ENCODE measurements at places on chromosomes 2 and 18.

DNA sequence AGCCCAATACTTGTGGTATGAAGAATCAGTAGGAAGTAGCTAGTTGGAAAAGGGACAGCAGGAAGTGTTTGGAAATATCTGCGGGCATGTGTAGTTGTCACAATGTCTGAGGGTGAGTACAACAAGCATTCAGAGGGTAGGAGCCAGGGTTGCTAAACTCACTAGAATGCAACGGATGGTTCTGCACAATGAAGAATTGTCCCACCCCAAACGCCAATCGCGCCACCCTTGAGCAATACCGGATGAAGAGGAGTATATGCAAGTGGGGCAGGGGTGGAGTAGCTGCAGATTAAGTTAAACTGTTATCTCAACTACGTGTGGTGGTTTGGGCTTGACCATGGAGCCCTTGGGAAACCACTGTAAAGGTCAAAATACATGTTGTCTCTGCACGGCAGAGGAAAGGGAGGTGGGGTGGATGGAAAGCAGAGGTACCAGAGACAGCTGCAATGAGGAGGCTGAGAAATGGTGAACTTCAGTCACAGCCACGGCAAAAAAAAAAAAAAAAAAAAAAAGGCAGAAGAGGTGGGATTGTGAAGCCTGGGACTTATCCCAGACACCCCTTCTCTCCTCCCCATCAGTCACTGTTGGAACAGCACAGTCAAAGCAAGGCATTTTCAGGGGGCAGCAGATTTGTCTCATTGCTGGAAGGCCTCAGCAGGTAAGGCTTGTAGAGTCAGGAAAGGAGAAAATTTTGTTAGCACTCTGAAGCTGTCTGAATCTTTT is 5.2 kb downstream of the CCL20 start:
- DNase-seq = no peak

GRCh38 chr2:11807156-11808015 is 61.0 kb downstream of the LPIN1 start:
- no peak for DNase-seq

- no peak for DNase-seq
Measured at GRCh38 chr2:239597216-239597615, 196.4 kb upstream of the HDAC4 start.

- DNase-seq = no peak
Measured at GRCh38 chr2:7018282-7018701, 101.1 kb downstream of the RNF144A start.

- no peak for DNase-seq
Measured at GRCh38 chr2:201984800-201985525, 48.7 kb upstream of the FZD7 start.

GRCh38 chr18:41938445-41938844 is 16.6 kb upstream of the PIK3C3 start:
- DNase-seq = peak; percentile 48

DNA sequence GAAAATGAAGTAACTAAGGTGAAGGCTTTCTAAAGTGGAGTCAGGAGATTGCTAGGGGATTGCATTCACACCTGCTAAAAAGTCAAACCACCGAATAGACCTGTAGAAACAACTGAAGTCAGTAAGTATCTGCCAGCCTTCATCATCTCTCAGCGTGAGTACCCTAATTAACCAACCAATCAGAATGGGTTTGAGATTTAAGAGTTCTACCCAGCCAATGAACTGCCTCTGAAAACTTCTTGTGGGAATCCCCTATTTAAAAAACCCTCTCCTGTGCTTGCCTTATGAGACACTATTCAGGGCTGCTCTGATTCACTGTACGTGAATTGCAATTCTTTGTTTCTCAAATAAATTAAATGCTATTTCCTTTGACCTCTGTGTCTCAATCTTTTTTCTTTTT is 3.4 kb upstream of the FAM161A start:
- DNase-seq = no peak

DNA sequence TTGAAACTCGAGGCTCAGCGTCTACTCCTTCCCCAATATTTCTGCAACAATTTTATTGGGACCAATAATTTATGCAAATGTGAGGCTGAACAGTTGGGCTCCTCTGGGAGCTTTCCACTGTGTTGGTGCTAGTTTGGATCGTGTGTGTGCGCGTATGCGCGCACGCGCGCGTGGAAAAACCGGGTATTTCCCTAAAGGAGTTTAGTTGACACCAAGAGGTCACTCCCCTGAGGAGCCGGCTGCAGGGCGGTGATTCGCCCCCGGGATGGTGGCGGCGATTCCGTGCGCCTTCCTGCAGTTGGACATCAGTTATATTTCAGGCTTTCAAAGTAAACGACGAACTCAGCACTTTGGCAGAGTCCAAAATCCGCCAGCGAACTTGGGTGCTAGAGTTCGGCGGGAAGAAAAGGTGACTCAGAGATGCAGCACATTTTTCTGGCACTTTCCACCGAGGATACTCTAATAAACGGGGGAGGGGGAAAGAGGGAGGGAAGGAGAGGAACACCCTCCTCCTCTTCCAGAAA is 186.5 kb upstream of the FANCL start:
- DNase-seq = peak; percentile 20

- no peak for DNase-seq
Measured at GRCh38 chr18:37368110-37368954, 197.3 kb downstream of the CELF4 start.

- no peak for DNase-seq
Measured at GRCh38 chr2:147679955-147680531, 164.8 kb upstream of the ACVR2A start.

DNA sequence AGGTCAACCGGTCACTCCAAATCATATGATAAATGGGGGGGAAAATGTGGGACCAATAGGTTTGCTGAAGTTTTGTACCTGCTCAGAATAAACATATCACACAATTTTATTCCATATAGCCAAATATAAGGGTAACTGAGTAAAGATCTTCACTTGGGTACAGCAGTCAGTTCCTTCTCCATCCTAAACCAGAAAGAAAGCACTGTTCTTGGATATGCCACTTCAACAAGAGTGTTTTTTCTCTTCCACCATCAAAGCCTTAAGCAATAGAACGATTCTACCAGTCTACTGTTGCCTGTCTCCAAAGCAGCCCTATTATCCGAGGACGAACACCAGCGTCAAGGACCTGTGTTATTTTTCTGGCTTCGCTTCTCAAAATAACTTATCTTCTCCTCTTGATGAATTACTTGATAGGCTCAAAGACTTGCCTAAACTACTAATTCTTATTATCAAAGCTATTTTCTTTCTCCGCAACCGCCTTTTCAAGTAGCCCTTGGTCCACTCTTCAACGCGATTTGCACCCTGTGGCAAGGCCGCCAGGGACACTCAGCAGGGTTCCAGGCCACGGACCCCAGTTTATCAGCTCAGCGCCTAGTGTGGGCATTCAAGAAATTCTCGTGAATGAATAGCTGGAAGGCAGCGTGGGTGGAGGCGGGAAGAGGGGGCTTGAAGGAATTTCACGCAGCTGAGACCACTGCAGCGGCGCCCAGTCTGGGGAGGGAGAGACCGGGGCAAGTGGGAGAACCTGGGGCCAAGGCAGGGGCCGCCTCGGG is 646 bp downstream of the ALS2 start:
- no peak for DNase-seq

GRCh38 chr2:160061944-160062291 is 497 bp downstream of the PLA2R1 start:
- no peak for DNase-seq

- no peak for DNase-seq
Measured at GRCh38 chr18:57431002-57431382, 4.2 kb upstream of the ONECUT2 start.

DNA sequence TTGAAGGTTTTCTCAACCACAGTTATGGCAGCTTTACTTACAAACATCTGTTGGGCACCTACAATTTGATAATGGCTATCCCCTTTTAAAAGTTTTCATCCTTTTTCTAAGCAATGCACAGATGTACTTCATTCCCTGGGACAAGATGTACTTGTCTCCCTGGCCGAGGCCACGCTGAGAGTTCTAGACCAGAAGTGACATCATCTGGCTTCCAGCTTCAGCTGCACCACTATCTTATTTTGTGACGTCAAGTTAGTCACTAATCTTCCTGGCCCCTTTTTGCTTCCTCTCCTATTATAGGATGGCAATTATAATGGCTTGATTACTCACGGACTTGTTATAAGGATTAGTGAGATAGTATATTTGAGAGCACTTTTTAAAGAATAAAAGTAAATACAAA is 386.4 kb downstream of the BCL11A start:
- no peak for DNase-seq
